Stimulated activated CD4-positive, alpha-beta T cell treated with anti-CD3 and anti-CD28 coated beads, Interleukin-1b, Interleukin-23, amount 100 ng/mL, for 48 hours (primary cell): ENCODE measurements at places on chromosomes 2 and 18.

GRCh38 chr2:190599073-190599472, 49.8 kb upstream of the NAB1 start:
- no peak for DNase-seq

GRCh38 chr18:68984342-68984741, 186.5 kb downstream of the CCDC102B start:
- no peak for DNase-seq

- no peak for DNase-seq
These were observed 147.2 kb downstream of the ETAA1 start for GRCh38 chr2:67544286-67544685.

DNA sequence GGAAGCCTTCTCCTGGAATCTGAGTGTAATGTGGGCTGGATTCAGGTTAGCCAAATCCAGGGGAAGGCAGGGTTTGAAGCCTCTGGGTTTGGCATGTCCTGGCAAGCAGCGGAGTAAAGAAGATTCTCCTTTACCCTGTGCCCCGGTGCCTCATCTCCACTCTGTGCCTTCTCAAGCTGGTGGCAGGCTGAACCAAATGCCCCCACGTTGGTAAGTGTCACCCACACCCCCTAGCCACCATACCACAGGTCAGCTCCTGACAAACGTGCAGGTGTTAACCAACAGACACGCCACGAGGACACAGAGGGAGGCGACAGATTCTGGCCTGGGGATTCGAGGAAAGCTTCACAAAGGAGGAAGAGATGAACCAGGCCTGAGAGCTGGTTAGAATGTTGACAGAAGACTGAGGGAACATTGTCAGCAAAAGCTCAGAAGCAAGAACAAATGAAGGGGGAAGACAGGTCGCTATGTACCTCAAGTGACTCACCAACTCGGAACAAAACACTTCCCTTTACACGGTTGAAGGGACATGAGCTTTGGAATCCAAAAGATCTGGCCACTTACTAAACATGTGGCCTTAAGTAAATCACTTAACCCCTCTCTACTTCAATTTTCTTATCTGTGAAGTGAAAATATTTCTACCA, 85.2 kb upstream of the LCLAT1 start:
- no peak for DNase-seq

DNA sequence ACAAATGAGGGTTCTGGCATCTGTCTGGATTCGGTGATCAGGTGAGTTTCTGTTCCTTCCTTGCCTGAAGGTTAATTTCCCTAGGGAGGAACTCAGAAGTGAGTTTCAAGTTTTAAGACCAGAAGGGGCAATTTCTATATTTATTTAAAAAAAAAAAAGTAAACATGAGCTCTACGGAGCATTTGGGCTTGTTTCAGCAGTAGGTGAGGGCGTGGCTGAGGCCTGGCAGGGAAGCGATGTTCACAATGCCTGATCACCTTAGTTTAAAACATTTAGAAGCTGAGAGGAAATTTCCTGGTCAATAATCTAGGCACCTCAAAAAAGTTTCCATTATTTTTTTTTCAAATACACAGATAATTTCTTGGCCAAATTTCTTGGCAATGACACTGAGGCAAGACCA, 629.1 kb downstream of the DPP10 start:
- DNase-seq = no peak

- DNase-seq = no peak
These were observed 332.4 kb upstream of the KYNU start for GRCh38 chr2:142545036-142545435.

- DNase-seq = no peak
These were observed 178.3 kb upstream of the HDAC4 start for GRCh38 chr2:239579081-239579480.

GRCh38 chr2:211829725-211830124, 708.9 kb downstream of the ERBB4 start:
- no peak for DNase-seq

- DNase-seq = no peak
These were observed 110.2 kb upstream of the ITGB6 start for GRCh38 chr2:160310118-160310828.

DNA sequence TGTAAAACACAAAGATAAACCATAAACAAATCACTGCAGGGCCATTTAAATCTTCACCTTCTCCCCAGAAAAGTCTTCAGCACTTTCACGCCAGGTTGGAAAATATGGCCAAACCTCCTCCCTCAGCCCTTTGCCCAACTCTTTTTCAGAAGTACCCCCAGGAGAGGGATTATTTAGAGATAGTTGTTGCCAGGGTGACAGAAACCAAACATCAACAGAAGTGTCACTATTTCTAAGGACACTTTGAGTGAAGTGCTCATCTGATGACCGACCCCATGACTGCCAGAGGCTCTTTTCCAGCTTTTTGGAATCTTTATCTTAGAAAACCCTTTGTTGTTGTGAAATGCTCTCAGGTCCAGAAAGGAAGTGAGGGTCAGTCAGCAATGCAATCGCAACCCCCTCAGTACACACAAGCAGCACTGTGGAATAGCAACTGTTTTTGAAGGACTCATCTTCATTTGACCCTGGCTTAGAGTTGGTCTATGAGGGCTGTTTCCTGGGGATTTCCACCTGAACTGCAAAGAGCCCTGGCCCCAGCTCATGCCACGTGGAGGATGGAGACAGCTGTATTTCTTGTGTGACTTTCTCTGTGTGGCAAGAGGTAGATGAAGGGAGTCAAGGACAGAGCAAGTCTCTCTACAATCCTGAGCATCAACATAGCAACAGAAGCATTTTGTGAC, 114.0 kb upstream of the STON1 start:
- DNase-seq = no peak

GRCh38 chr2:173214213-173214612, 138.6 kb downstream of the MAP3K20 start:
- DNase-seq = no peak

DNA sequence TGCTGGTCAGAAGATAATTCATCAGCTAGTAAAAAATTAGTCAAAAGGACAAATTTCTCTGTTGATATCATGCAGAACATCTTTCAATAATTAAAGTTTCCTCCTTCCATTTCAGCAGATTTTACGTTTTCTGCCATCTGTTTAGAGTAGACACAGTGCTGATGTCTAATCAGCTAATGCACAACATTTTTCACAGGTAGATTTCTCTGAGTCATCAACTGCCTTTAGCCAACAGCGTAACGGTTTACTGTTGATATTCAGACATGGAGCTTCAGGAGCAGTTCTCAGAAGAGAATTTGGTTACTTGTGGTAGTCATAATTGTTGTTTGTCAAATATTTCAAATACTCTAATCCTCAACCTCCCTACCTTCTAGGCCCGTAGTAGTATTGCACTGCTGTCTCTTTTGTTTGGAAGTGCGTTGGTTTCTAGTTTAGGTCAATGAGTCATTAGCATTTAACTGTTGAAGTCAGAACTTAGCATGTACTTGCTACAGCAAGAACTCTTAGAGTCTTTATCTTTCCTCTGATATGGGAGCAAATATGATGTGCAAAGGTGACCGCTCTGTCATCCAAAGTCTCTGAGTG, 86.8 kb upstream of the TFPI start:
- DNase-seq = no peak

DNA sequence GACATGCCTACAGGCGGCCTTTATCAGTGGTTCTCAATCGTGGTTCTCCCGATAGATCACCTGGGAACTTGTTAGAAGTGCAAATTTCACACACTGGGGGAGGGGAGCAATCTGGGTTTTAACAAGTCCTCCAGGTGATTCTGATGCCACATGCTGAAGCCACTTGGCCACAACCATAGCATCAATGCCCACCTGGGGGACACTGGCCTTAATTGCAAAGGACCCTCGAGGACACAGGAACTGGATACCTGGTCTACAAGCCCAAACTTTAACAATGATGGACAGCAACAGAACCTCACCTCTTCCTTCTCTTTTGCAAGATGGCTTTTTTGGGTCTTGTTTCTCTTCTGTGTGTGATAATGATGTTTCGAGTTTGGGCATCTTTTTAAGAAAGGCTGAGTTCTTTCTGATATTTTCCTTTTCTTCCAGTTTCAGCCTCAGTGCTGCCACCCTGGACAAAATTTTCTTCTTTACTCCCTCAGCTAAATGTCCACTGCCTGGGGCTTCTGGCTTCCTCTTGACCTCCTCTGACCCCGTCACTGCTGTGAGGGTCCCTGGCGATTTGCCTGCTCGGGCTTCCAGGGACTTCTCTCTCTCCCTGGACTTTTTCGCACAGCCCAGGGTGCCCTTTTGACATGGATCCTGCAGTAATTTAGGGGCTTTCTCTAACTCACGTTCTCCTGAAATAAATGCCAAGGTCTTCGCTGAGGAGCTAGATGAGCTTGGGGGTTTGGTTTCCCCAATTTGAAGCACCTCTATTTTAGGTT, 94.2 kb downstream of the ALPK2 start:
- no peak for DNase-seq

DNA sequence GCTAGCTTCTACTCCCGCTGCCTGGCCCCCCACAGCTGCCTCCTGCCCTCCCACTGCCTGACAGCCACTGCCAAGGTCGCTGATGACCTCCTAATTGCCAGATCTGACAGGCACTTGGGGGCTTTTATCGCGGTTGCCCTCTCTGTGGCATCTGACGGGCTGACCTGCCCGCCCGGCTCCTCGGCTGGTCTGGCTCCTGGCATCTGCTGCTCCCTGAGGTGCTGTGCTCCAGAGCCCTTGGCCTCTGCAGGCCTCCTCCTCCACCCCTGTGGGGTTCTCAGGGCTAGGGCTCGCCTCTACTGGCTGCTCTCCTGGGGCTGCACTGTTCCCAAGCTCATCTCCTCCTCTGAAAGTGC, 43.1 kb downstream of the INHBB start:
- no peak for DNase-seq

DNA sequence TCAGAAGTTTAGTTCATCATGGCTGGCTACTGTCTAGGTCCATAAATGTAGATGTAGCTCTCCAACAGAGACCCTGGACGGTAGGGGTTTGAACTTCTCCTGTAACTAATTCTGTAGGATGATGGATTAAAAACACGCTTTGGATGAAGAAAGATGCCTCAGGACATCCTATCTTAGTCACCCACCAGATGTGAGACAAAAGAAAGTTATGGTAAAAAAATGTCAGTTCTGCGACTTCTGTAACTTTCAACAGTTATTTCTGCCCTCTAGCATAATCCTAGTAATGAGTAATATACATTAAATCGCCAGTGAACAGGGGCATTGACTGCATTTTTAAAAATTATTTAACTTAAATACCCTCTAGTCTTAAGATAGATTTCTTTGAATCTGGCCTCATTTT, 210.1 kb upstream of the LRATD1 start:
- DNase-seq = no peak

DNA sequence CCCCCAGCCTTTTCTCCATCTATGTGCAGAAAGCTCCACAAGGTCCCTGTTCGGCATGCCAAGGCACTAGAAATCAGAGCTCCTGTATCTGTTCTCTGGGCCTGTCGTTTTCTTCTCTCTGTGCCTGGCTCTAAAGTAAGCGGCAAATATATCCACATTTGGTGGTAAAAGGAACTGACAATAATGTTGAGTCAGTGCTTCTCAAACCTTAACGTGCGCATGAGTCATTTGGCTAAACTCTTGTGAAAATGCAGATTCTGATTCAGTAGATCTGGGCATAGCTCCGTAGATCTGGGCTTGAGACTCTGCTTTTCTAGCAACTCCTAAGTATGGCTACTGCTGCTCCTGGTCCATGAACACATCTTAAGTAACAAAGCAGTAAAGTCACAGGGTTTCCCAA, 16.5 kb upstream of the ACSL3 start:
- no peak for DNase-seq

DNA sequence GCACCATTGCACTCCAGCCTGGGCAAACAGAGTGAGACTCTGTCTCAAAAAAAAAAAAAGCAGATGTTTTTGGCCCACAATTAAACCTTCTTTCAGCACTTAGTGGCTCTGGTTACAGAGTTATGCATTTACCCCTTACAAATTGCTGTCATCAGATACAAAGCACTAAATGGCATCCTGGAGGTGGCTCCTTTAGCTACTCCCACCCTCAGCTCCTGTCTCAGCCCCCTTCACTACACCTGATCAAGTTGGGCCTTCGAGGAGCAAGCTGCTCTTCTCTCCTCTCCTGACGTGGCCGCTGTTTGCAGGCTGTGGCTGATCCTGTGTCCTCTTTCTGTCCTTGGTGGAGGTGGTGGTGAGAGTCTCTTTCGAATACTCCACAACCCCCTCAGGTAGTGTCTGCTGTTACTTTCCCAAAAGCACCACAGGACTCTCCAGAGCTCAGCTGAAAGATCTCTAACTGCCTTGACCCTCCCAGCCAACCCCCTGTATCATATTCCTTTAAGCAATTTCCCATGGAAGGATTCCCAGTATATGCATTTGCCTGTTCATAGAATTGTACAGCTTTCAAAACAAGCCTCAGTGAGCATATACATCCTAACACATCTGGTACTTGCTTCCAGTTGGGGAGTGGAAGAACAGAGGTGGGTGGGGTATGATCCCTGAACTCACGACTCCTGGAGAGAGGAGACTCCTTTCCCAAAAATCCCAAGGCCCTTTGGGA, 285.9 kb downstream of the CLIP4 start:
- no peak for DNase-seq

- no peak for DNase-seq
These were observed 1.4 kb downstream of the CCL20 start for GRCh38 chr2:227815066-227815465.

DNA sequence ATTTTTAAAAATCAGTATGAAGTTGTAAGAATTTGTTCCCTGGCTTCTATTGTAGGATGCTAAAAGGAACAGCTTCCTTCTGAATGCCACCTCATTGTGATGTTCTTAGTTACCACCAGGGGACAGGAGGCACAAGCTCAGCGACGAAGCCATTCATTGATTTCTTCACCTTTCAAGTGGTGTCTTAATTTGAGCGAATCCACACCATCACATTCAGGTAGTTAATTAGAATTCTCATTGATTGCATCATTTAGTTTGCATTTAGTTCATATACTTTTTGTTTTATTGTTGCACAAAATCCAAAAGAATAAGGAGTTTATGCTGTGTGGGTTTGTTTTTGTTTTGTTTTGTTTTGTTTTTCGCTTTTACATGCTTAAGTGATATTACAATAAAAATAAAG, 23.1 kb downstream of the CYP27C1 start:
- no peak for DNase-seq

DNA sequence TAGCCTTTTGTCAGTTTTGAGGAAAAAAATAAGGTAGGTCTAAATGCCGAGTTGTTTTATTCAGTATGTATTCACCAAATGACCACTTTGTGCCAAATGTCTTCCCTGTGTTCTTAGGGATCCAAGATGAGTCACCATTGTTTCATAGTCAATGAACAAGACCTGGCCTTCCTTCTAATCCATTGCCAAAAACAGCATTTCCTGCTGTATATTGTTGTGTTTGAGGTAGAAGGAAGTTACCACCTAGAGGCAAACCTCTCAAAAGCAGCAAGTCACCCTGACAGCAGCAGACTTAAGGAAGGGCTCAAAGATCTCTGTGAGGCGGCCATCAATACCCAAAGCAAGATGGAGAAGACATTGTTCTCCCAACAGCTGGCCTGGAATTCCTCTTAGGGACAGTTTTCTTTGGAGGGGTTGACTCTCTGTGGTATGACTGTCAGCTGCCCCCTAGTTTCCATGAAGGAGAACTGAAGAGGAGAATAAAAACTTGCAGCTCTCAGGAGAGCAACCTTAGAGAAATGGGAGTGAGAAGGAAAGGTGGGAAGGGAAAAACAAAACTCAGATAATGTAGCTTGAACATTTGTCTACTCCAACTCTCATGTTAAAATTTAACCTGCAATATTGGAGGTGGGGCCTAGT, 328.3 kb downstream of the LRATD1 start:
- no peak for DNase-seq

- no peak for DNase-seq
These were observed 12.8 kb downstream of the ASIC4 start for GRCh38 chr2:219527076-219527394.
